Fibroblast of the aortic adventitia (primary cell): ENCODE measurements at places on chromosomes 5 and 9.
A peak's percentile ranks its signal among the peaks of the same experiment; 100 is the strongest.

DNA sequence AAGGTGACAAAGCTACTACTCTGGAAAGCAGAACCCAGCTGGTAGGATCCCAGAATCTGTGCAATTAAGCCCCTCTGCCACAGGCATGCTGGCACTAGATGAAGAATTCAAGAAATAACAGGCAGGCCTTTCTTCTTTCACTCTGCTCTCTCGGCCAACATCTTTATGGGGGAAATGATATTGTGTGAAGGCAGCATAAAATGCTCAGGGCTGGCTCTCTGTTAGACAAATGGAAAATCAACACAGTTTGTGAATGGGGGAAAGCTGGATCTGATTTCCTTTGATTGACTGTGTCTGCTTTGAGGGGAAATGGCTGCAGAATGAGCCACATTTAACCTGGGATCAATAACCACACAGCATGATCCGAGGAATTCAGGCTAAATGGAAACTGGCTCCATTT lies 29.1 kb upstream of the AKNA start:
- DNase-seq, result no peak

DNA sequence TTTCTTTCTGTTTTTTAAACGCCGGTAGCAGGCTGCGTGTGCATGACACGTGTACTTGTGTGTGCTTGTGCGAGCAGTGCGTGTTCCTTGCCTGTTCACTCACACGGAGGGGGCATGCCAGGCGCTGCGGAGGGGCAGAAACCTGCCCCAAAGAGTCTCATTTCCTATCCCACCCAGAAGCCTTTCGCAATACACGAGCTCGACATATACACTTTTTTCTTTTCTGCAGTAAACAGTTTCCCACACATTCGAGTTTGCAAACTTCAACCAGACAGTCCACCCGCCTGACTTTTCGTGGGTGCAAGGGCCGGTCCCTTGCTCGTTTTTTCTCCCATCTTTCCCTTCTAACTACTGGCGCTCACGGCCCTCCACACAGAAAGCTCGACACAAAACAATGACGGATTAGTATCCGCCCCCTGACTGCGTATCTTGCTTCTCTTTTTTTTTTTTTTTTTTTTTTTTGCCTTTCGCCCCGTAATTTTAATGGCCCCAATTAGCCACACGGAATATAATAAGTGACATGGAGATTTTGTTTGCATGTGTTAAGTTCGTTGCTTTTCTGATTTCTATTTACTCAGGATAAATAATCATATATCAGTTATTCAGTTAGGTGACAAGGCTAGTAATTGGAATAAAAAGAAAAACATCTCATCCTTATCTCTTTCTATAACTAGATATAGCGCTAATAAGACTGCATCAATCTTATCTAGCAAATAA lies 5.3 kb upstream of the OTP start:
- DNase-seq, result no peak

GRCh38 chr9:89835666-89836065 lies 230.9 kb downstream of the GADD45G start:
- no peak for DNase-seq

- DNase-seq, result no peak
Observed at GRCh38 chr9:68838245-68838644, 133.2 kb downstream of the PIP5K1B start.

GRCh38 chr9:106921341-106921899 lies 58.5 kb downstream of the ZNF462 start:
- DNase-seq, result peak; percentile 89

DNA sequence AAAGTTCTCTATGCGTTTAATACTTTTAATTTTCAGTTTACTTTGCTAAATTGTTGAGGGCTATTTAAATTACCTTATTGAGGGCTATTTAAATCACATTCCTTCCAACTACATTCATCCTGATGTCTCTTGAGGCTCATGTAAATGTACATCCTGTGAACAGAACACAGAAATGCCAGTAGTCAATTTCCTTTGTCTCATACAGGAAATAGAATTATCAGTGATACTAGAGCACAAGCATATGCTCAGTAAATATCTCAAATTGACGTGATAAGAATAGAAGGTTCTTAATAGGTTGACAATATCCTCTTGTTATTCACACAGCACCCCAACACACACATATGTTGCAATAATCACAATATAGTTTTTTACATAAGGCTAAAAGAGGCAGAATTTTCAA lies 449.0 kb downstream of the CYLC2 start:
- DNase-seq, result no peak

DNA sequence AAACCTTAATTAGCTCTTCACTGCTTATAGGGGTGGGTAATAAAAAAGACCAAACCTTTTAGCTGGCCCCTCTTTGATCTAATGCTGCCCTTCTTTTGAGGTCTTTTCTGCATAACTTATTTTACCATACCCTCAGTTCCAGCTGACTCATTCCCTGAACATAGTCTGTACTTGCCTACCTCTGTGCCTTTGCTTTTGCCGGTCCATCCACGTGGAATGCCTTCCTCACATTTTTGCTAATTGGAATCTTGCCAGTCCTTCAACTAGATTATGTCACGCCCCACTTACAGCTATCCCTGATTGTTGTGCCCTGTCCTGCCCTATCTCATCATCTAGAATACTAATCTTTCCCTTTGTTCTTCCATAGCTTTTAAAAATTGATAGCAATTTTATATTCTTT lies 44.2 kb downstream of the FAF2 start:
- DNase-seq, result peak; percentile 13

DNA sequence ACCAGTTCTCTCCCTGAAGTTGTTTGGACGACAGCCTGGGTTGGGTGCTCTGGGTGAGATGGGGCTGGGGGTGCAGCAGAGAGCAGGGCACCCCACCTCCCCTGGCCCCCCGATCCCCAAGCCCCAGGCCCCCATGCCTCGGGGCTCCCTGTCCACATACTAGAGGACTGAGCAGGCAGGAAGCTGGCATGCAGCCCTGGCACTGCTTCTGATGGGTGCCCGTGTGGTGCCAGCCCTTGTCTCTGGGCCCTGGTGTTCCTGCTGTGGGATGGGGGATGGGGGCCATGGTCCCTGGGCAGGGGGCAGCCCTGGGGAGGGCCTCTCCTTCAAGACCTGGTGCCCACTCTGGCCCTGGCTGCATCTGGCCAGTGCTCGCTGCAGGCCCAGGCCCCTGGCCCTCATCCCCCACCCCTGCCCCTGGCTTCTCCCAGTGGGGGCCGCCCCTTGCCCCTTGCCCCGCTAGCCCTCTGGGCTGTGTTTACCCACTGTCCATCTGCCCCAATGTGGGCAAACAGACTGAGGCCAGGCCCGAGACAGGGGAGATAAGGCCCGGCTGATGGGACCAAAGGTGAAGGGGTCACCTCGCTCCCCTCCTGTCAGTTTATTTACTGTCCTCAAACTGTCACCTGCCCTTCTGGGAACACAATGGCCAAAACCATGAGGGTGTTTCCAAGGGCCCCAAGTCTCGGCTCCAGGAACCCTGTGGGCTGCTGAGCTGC lies 67.3 kb upstream of the RXRA start:
- no peak for DNase-seq

DNA sequence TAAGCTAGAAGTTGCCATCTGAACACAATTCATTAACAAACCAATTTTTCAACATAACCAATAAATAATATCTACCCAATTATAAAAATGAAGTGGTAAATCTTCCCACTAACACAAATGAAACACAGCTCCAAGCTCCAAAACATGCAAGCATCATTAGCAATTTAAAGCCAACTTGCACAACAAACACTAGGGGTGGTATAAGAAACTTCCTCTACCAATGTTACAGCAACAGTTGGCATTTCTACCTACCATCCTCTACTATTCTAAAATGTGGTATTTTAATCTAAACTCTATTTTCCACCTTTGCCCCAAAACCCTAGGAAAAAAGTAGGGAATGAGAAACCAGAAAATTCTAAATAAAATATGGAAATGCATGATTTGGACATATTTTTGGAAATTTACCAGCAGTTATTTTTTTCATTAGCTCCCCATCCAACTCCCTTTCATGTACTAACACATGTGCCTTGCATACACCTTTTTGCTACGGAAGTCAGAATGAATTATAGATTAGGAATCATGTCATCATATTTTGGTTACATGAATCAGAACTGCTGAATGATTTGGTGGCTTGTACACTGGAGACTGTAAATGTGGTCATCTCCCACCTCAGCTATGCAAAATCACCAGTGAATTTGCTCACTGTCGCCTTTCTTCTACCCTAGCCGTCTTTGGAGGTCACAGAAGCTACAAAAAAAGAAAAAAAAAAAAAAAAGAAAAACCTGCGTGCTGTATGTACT lies 4.1 kb downstream of the NR6A1 start:
- DNase-seq, result no peak

GRCh38 chr5:177300236-177300880 lies 3.2 kb downstream of the RAB24 start:
- peak; percentile 70 for DNase-seq

GRCh38 chr5:94793113-94793815 lies 174.8 kb downstream of the SLF1 start:
- DNase-seq, result peak; percentile 77

DNA sequence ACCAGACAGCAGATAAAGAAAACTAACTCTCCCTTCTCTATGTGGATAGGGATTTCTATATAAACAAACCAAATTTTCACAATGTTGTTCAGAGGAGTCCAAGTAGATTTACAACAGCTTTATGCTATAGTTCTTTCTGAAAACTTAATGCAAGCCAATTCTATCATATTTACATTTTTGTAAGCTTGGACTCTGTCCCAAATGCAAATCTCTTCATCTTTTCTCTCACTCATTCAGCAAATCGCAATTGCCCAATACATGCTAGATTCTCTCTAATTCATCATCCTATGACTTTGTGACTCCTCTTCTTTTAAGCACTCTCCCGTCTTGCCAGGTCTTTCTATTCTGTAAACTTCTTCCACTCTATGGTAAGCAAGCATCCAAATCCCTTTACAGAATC lies 39.1 kb upstream of the UGT3A2 start:
- DNase-seq, result no peak

DNA sequence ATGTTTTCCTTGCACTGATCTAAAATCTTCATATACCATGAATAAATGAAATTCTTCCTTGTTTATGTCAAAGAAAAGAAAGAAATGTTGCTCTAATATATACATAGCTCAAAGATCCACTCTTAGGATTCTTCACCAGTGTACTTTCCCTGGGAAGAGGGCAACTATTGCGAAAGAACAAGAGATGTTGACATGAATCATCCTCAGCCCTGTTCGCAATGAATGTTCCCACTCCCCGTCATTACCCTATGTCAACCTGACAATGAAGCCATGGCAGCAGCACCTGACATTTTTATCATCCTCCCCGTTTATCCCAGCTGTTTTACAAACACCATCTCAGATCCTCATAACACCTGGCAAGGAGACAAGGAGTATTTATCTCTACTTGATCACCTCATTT lies 409.1 kb upstream of the GRIA1 start:
- no peak for DNase-seq

DNA sequence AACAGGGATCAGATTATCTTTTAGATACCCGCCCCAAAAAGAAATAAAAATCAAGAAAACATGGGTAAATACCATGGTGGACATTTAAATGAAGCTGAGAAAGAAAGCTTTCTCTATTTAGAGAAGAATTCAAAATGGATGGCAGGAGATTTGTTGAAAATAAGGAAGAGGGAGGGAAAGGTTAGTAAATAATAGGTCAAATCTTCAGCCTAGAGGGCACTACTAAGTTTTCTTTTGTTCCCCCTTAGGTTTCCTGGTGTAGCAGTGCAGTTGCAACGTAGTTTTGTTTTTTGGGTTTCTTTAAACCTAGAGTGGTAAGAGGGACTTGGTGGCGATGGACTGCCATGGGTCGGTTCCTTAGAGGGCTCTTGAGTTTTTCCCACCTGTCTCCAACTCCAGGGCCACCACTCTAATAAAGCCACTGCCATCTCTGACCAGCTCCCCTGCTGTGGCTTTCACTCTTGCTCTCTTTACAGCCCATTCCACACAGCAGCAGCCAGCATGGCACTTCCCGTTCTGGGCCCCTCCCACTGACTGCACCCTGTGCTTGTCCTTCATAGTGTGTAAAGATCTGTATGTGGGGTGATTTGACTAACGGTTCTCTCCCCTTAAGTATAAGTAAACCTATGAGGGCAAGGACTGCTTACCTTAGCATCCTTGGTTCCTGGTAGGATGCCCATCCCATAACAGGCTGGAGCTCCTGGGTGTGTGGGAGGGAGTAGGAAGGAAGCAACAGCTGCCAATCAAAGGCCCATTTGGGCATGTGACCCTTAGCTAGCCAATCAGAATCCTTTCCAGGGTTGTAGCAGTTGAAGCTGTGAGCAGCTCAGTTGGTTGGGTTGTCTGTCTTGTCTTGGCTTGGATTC lies 118.3 kb downstream of the SLC1A3 start:
- no peak for DNase-seq

GRCh38 chr9:136722093-136722968 lies 10.0 kb downstream of the DIPK1B start:
- DNase-seq, result no peak

- DNase-seq, result no peak
Observed at GRCh38 chr5:93017376-93017775, 563.6 kb downstream of the NR2F1-AS1 start.

GRCh38 chr9:83433846-83434245 lies 104.4 kb downstream of the FRMD3 start:
- no peak for DNase-seq

GRCh38 chr9:116868201-116868600 lies 181.1 kb downstream of the TRIM32 start:
- DNase-seq, result no peak
